Hematopoietic multipotent progenitor cell treated with erythropoietin and hydrocortisone succinate and interleukin-3 and kit ligand, for 4 days (in vitro differentiated cells): ENCODE measurements at places on chromosomes 7 and 10.
A peak's percentile ranks its signal among the peaks of the same experiment; 100 is the strongest.

DNA sequence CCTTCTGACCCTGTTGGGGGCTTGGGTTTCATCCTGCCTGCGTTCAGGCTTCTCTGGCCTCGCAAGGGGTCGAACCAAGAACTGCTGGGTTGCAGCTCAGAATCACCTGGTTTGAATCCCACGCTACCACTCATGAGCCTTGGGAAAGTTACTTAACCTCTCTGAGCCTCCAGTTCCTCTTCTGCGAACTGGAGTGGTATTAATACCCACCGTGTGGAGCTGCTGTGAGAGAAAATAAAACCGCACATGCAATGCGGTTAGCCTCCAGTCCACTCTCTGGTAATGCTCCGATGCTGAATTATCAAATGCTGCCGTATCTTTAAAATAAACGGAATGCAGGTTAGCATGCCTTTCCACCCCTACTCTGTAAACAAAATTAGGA, 171.9 kb downstream of the ARHGAP12 start:
- no peak for DNase-seq

DNA sequence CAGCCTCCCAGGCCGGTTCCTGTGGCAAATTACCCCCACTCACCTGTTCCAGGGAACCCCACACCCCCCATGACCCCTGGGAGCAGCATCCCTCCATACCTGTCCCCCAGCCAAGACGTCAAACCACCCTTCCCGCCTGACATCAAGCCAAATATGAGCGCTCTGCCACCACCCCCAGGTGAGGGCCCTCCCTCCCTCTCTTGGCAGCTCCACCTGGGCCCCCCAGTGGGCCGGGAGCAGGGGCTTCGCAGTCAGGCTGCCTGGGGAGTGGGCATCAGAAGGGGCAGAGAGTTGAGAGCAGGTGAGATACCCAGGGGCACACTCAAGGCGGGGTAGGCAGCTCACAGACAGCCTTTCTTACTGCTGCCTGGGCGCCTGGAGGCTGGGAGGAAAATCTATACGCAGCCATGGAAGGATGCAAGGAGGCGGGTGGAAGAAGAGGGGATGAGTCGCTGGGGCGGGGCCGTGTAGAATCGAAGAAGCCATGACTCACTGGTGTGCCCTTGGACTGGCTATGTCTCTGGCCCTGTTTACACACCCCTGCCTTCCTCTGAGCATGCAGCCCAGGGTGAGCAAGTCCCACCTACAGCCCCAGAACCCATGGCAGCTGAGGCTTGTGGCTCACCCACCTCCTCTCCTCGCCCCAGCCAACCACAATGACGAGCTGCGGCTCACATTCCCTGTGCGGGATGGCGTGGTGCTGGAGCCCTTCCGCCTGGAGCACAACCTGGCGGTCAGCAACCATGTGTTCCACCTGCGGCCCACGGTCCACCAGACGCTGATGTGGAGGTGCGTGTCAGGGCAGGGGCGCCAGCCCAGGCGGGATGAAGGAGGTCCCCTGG, 48.6 kb upstream of the PPIF start:
- DNase-seq: peak; percentile 81

- DNase-seq: peak; percentile 60
These were observed 81.3 kb downstream of the VWDE start for GRCh38 chr7:12322284-12322902.

GRCh38 chr10:35726846-35727245, 84.8 kb upstream of the FZD8 start:
- no peak for DNase-seq

DNA sequence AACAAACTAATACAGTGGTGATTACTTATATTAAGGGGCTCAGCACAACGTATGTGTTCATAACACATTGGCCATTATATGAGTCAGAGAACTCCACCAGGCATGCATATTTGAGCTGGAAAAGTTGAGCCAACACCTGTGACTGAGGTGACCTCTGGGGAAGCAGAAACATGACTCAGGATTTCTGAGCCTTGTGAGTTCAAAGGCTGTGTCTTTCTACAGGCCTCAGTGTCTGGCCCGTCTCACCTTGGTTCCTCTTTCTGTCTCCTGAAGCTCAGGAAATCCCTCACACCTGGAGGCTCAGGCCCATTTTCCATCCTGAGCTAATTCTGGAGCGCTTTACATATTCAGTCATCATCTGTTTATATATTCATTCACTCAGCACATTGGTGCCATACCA, 230.9 kb upstream of the AGK start:
- DNase-seq: no peak

DNA sequence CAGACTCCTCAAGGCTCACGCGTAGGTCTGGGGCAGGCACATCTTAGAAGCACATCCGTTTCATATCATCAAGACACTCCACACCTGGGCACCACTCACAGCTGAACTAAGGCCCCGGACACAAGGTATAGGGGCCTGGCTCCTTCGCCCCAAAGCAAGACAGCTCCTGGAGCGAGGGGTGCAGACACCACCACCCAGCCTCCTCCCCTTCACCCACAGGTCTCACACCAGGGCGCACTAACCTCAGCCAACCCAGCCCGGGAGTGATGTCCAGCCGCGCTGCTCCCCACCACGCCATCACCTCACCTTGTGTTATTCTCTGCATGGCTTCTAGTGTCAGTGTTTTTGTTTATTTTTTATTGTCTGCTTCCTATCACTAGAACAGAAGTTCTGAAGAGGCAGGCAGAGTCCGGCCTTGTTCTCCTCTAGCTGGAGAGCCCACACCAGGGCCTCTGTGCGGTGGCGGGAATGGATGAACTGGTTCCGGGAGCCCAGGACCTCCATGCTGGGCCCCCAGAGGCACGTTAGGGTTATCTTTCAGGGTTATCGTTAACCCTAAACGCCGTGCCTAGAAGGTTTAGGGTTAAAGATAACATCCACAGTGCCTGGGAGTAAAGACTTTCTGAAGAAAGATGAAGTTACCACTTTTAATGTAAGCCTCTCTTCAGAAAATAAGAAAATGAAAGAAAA, 21.8 kb downstream of the BRI3 start:
- no peak for DNase-seq

- no peak for DNase-seq
These were observed 149.4 kb downstream of the SNX10 start for GRCh38 chr7:26441002-26441521.

DNA sequence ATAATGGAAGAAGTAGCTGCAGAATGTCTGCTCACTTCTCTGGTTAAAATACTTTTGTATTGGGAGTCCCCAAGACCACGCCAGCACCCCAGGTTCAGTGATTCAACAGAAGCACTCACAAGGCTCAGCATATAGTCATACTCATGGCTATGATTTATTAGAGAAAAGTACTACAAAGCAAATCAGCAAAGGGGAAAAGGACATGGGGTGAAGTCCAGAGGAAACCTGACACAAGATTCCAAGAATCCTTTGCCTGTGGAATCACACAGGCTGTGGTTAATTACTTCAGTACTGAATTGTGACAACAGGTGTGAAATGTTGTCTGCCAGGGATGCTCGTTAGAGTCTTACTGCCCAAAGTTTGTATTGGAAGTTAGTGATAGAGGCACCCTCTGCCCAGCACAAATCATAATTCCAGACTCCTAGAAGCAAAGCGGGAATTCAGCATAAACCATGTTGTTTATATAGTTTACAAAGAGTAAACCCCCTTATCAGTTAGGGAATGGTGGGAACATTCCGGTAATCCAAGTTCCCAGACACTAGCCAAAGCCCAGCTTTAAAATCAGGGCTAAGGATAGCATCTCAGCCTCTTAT, 79.4 kb downstream of the HYCC1 start:
- DNase-seq: no peak

GRCh38 chr10:31742255-31742654, 186.4 kb downstream of the ARHGAP12 start:
- DNase-seq: no peak

- no peak for DNase-seq
These were observed 34.5 kb downstream of the PPIF start for GRCh38 chr10:79381804-79382221.

GRCh38 chr7:18499407-18500177, 4.0 kb downstream of the HDAC9 start:
- DNase-seq: no peak

DNA sequence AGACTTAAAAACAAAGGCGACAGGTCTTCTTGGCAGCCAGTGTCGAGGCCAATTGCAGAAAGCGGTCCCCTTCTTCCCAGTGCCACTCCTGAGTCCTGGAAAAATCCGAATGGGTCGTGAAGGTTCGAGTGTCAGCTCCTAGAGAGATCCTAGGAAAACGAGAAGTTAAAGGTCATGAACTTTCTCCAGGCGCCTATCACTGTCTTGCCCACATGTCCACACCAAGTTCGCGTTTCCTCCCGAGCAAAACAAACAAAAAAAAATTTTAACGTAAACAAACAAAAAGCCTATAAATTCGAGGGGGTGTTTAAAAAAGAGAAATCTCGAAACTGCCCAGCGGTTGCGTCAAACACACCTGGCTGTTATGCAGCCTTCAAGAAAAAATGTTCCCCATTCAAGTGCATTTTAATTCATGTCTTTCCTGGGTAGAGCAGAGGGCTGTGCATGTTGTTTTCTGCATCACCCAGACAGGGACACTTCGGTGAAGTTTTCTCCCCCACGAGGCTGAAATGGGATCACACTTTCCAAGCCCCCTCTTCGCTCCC, 1.5 kb downstream of the ARHGAP21 start:
- no peak for DNase-seq

- DNase-seq: no peak
These were observed 51.2 kb upstream of the CDK13 start for GRCh38 chr7:39898867-39899266.

GRCh38 chr7:20313626-20314025, 17.1 kb upstream of the ITGB8 start:
- DNase-seq: no peak

- no peak for DNase-seq
These were observed 218 bp downstream of the GDI2 start for GRCh38 chr10:5813091-5813340.

DNA sequence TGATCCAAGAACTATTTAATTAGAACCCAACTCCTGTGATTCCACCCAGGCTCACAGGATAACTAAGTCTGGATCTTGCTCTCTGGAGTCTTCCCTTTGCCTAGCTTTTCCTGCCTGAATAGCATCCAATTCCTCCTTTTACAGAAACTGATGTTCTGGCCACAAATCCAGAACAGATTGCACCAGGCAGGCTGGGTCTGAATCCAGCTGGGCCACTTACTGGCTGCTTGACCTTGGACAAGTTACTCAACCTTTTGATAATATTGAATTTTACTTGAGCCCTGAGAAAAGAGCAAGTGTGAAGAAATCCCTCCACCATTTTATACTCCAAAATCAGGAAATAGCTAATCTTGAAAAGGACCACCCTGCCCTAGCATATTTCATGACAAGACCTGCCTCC, 55.5 kb upstream of the SLC35G1 start:
- no peak for DNase-seq

- no peak for DNase-seq
These were observed 1.9 kb downstream of the COX15 start for GRCh38 chr10:99730026-99730425.

DNA sequence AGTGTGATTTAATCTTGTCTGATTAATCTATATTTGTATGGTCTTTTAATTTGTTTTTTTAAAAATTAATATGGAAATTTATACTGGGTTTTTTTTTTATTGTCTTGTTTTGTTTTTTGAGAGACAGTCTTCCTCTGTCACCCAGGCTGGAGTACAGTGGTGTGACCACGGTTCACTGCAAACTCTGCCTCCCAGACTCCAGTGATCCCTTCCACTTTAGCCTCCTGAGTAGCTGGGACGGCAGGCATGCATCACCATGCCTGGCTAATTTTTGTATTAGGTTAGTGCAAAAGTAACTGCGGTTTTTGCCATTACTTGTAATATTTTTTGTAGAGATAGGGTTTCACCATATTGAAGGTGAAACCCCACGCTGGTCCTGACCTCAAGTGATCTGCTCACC, 73.1 kb downstream of the TET1 start:
- no peak for DNase-seq

GRCh38 chr7:69433081-69433480, 165.2 kb upstream of the AUTS2 start:
- DNase-seq: no peak

- DNase-seq: no peak
These were observed 168.1 kb downstream of the WNT2 start for GRCh38 chr7:117154721-117155120.

DNA sequence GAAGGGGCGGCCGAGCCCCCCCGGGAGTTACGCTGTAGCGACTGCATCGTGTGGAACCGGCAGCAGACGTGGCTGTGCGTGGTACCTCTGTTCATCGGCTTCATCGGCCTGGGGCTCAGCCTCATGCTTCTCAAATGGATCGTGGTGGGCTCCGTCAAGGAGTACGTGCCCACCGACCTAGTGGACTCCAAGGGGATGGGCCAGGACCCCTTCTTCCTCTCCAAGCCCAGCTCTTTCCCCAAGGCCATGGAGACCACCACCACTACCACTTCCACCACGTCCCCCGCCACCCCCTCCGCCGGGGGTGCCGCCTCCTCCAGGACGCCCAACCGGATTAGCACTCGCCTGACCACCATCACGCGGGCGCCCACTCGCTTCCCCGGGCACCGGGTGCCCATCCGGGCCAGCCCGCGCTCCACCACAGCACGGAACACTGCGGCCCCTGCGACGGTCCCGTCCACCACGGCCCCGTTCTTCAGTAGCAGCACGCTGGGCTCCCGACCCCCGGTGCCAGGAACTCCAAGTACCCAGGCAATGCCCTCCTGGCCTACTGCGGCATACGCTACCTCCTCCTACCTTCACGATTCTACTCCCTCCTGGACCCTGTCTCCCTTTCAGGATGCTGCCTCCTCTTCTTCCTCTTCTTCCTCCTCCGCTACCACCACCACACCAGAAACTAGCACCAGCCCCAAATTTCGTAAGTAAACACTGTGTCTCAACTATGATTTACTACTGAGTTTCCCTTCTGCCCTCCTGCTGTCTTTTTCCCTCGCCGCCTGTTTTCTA, 666 bp downstream of the NRG3 start:
- no peak for DNase-seq

- no peak for DNase-seq
These were observed 170.5 kb upstream of the KLF6 start for GRCh38 chr10:3955493-3955892.

DNA sequence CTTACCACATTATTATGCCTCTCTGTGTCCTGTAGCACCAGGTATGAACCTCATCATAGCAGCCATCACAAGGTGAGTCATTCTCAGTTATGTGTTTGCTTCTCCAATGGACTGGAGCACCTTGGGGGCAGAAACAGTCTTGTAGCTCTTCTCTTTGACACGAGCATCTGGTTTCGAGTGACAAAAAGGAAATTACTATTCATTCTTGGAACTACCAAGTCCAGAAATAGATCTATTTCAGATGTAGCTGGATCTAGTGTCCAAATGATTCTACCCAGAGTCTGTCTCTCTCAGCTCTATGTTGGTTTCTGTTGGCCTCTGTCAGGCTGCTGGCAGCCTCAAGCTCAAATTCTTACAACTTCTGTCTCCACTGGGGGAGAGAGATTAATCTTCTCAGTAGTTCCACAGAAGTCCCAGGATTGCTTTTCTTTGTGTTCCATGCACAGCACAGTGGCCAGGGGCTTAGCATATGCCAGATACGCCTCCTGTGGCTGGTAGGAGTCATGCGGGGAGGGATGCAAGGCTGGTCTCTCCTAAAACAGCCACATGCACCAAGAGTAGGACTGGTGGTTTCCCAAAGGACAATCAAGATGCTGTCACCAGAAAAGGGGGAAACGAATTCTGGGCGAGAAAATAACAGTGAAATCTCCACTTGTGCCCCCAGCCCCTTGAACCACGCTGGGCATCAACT, 37.2 kb upstream of the PAPSS2 start:
- DNase-seq: peak; percentile 17

GRCh38 chr10:33258967-33259366, 75.5 kb downstream of the NRP1 start:
- no peak for DNase-seq

GRCh38 chr7:129975309-129975708, 22.5 kb upstream of the UBE2H start:
- DNase-seq: no peak

GRCh38 chr10:90965720-90966119, 44.8 kb upstream of the ANKRD1 start:
- no peak for DNase-seq
